Foreskin keratinocyte (primary cell): ENCODE measurements at places on chromosomes 4 and X. TPM values are rescaled to one million over a fixed set of nuclear protein-coding genes. Genes with fewer than 3 reads are reported as not detected.
A peak's percentile ranks its signal among the peaks of the same experiment; 100 is the strongest.

- DNase-seq = peak; percentile 94
Observed at GRCh38 chrX:30889147-30890140, at the start of gene TAB3. TAB3 (minus strand) TSS chrX:30889254; CDS start chrX:30859588, 29,666 bp downstream.

DNA sequence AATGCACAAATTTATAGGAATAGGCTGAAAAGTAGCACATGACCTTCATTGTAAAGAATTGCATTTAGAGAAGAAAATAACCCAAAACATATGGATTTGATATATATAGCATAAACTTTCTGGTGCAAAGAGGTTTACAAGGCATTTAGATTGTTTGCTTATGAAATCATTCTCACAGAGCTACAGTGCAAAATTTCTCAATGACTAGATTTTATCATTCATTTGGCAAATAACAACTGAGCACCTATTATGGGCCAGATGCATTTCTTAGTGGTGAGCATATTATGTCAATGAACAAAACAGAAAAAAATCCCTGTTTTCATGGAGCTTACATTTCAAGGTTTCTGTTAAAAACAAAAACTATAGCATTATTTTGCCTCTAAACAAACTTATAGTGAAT lies 34.1 kb upstream of the TNIP3 start:
- DNase-seq = no peak

- no peak for DNase-seq
Observed at GRCh38 chr4:80161413-80162058, 35.8 kb upstream of the PRDM8 start.

DNA sequence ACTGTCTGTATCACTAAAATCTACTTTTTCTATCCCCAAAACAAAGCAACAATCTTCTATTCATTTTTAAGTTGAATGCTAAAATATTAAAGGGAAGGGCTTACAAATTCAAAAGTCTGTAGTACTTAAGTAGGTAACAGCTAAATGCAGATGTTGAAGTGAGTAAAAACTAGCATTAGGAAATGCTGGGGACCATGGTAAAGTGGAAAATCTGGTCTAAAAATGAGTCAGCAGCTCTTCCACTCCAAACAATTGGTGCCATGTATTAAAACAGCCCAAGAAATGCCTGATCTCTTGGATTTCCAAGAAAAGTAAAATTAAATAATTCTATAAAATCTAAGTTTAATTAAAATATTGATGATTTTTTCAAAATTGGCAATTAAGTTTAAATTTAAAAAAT lies 73.3 kb upstream of the PPP3CA start:
- DNase-seq = peak; percentile 14

SYTL4 gene
- total RNA-seq = 2.4 and 3.7 TPM in 2 replicates

CENPVL2 gene
- total RNA-seq = not detected in 2 replicates

CCDC149 gene
- 3.3 and 3.8 TPM in 2 replicates for total RNA-seq
